Dermis microvascular lymphatic vessel endothelial cell (primary cell): ENCODE measurements at places on chromosomes 16 and 17. TPM values are rescaled to one million over a fixed set of nuclear protein-coding genes. Genes with fewer than 3 reads are reported as not detected.

GRCh38 chr16:58187665-58188421, 10.1 kb downstream of the CSNK2A2 start:
- DNase-seq: peak; percentile 16

GRCh38 chr17:61757168-61757567, 106.2 kb downstream of the BRIP1 start:
- DNase-seq: no peak

DNA sequence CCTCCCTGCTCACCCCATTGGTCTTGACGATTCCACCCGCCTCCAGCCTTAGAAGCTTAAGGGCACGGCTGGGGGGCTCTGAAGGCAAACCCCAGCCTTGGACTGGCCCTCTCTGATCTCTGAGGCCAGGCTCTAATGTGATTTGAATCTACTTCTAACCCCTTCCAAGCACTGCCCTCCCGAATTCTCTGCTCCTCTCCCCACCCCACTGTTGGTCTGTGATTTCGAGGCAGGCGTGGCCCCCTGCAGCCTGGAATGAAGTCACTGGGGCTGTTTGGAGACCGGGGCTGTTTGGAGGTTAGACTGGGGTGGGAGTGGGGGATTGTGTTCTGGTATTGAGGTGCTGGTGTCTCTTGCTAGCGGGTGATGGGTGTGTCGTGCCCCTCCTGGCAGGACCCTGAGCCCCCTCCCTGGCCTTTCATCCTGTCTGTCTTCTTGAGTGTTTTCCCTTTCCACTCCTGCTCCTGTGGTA, 2.2 kb downstream of the GRB7 start:
- DNase-seq: no peak

Gene CSNK1D
- total RNA-seq: 36.1 and 56.0 TPM in 2 replicates

DNA sequence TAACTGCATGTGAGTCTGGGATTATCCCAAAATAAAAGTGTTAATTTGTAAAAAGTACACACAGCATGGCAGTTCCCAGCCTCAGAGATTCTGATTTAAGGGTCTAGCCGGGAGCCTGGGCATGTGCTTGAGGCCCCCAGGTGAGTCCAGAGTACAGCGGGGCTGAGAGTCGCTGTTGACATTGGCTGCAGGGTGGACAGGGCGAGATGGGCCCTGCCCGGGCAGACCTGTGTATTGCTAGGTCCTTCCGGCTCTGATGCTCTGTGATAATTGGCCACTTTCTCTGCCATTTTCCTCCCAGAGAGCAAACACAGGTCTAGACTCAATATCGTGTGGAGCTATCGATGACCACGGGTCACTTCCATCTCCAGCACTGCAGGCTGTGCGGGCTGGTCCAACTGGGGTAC, 73.6 kb downstream of the ABCC6 start:
- DNase-seq: no peak

GRCh38 chr16:66250686-66251431, 115.6 kb upstream of the CDH5 start:
- no peak for DNase-seq

DNA sequence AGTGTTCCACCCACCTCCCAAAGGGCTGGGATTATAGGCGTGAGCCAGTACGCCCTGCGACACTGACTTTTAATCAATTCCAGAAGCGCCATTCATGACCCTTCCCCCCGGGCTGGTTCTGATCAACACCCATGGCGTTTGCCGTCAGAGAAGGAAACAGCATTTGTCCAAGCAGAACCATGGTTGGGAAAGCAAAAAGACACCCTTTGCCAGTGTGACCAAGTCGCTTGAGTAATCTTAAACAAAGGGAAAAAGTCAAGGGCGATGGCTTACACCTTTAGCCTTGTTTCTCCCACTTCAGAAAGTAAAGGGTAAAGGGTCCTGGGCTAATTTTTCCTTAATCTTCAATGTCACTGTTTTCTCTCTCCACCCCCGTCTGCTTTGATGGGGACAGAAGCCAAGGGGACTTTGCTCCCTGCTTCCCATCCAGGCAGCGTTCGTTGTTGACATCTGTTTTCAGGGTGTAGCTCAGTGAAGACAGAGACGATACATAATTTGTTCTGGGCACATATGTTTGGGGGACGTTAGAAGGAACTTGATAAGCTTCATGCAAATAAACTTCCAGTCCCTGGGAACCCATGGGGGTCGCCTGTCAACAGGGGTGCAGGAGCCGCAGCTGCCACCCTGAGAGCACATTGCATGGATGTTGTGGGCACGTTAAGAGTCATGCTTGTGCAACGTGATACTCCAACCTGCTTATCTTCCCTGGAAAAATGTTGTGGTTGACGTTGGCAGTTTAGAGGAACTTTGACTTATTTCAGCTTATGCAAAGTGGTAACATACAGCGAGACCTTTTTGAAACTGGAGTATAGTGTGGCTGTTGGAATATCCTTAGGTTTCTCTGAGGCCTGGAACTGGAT, 50.6 kb upstream of the TANGO6 start:
- DNase-seq: no peak

GRCh38 chr16:85173146-85173980, 61.1 kb upstream of the CIBAR2 start:
- DNase-seq: peak; percentile 92

GRCh38 chr17:29903471-29903870, 26.6 kb downstream of the SSH2 start:
- DNase-seq: no peak

Gene FOXC2
- total RNA-seq: 1.7 and 5.1 TPM in 2 replicates

Gene GRIN2A
- total RNA-seq: not detected in 2 replicates

DNA sequence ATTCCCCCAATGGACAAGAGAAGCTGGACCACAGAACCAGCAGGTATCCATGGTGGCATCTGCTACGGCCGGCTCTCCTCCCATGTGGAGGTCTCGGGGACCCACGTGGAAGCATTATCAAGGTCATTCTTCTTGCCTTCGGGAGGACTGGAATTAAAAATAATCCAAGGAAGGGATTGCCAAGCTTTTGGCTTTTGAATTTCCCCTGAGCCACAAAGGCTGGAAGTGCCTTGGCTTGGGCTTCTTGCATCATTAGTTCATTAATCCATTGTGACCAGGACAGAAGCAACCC, 16.1 kb downstream of the NAGPA start:
- no peak for DNase-seq

- no peak for DNase-seq
These were observed 2.5 kb downstream of the DEXI start for GRCh38 chr16:10939649-10940234.

GRCh38 chr16:66266436-66267291, 99.8 kb upstream of the CDH5 start:
- no peak for DNase-seq

GRCh38 chr17:60141111-60142018, 8.4 kb upstream of the CA4 start:
- no peak for DNase-seq

DNA sequence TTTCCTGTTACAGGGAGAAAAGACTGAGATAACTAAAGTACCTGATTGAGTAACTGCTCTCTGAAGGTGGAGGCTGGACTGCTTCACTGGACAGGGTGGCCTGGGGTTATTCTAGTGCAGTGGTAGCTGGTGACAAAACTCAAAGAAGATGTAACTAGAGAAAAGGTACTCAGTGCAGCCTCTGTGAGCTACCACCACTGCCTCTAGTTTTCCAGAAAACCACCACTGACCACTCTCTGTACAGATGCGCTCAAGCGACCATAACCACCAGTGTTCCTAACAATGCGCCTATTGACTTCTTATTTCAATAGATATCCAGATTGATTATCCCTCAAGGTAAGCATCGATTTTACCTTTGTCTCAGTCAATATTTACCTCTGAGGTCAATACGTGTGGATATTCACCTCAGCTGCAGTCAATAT, 492.2 kb downstream of the WWOX start:
- DNase-seq: no peak

GRCh38 chr17:2179615-2180295, 123.8 kb downstream of the SMG6 start:
- peak; percentile 97 for DNase-seq

Gene IGF2BP1
- under 0.01 TPM in 2 replicates for total RNA-seq

- DNase-seq: peak; percentile 65
These were observed 29.0 kb downstream of the PIMREG start for GRCh38 chr17:6473128-6473767.

- DNase-seq: peak; percentile 50
These were observed 53.4 kb downstream of the MEOX1 start for GRCh38 chr17:43608313-43608712.

DNA sequence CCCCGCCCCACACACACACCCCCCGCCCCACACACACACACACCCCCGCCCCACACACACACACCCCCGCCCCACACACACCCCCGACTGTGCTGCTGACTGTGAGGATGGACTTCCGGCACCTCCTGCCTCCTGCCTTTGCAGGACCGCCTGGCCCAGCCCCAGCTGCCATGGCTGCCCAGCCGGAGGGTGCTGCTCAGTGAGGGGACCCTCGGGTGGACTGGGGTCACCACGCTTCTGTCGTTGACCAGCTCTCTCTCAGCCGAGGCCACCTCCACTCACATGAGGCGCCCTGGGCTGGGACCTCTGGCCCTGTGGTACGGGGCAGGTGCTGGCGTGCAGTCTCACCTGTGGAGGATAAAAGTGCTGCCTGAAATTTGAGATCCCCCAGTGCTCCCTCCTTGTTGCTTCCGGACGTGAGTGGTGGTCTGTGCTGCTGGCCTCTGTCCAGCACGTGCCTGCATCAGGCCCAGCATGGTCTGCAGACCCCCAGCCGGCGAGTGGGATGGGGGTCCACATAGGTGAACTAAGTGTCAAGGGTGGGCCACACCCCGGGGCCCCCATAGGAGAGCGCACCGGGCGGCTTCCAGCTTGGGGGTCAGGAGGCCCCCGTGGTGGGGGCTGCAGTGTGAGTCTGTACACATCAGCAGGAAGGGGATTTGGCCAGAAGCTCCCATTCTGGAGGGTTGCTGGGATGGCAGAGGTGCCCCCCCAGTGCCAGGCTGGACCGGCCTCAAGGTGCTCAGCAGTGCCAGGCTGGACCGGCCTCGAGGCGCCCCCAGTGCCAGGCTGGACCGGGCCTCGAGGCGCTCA, 11.2 kb downstream of the METRNL start:
- DNase-seq: no peak

Gene ZSCAN10
- total RNA-seq: not detected in 2 replicates
